ENCODE measurements at places on chromosomes 3 and 15.
A peak's percentile ranks its signal among the peaks of the same experiment; 100 is the strongest.

DNA sequence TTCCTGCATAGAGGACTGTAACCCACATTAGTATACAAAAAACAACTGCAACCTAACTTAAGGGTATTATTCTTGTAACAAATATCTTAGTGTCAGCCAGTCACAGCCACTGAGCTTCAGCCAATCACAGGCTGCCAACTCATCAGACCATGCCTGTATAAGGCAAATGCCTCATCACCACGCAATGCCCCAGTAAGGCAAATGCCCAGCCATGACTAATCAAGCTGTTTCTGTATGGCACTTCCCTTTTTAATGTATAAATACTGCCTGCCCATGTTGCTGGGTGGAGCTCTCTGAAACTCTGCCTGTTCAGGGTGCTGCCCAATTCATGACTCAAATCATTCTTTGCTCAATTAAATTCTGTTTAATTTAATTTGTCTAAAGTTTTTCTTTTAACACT lies 18.4 kb upstream of the GABRA5 start:
- no peak overlapping the region for H3K27ac ChIP-seq
- H3K4me1 ChIP-seq: no peaks in the 10 kb centered on the region
- H3K4me3 ChIP-seq: no peak overlapping the region
- DNase-seq: no peak
- H3K36me3 ChIP-seq: no peaks in the 10 kb centered on the region
- no peaks in the 10 kb centered on the region for H3K27me3 ChIP-seq

DNA sequence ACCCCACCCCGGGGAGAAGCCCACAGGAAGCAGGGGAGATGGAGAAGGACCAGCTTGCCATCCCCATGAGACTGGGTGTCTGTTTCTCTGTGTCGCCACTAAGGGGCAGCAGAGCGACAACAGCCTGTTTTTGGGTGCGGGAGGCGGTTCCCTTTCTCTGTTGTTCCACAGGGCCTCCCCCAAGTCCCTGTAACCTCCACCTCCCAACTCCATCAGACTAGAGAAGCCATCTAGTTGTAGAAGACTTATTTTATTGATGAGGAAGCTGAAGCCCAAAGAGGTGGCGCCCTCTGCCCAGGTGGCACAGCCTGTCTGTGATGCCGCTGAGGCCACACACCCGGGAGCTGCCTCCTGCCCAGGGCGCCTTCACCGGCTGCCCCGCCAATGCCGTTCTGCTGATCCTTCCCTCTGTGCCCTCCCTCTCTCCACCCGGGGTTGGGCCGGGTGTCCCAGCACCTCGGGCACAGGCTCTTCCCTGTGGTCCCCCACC lies 3.9 kb upstream of the CCDC9B start:
- H3K4me3 ChIP-seq: no peak overlapping the region
- H3K27ac ChIP-seq: no peak overlapping the region
- H3K27me3 ChIP-seq: no peaks in the 10 kb centered on the region
- no peaks in the 10 kb centered on the region for H3K36me3 ChIP-seq
- peaks cover 13% of the 10 kb centered on the region for H3K4me1 ChIP-seq

- H3K27me3 ChIP-seq: no peaks in the 10 kb centered on the region
- H3K36me3 ChIP-seq: peaks cover 5% of the 10 kb centered on the region
- no peak overlapping the region for H3K4me3 ChIP-seq
- H3K4me1 ChIP-seq: no peaks in the 10 kb centered on the region
These were observed 24.8 kb upstream of the SHISA5 start for GRCh38 chr3:48528754-48529153.

DNA sequence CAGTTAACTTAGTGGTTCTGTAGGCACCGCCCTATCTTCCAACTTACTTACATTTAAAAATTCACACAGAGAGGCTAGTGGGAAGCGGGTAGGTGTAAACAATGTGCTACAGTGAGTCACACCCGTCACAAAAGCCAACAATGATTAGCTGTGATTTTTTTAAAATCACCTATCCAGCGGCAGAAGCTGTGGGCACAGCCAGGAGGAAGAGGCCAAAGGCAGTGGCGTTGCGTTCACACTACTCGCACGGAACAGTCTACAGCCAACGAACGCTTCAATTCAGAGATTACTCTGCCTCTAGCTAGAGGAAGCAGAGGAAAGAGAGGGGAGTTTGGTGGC lies 2.5 kb upstream of the NLGN1 start:
- peaks cover 12% of the 10 kb centered on the region for H3K27me3 ChIP-seq
- H3K27ac ChIP-seq: peak overlapping the region; percentile 76
- peak overlapping the region; percentile 96 for H3K4me3 ChIP-seq
- peaks cover 39% of the 10 kb centered on the region for H3K4me1 ChIP-seq
- no peak for DNase-seq
- no peaks in the 10 kb centered on the region for H3K36me3 ChIP-seq

DNA sequence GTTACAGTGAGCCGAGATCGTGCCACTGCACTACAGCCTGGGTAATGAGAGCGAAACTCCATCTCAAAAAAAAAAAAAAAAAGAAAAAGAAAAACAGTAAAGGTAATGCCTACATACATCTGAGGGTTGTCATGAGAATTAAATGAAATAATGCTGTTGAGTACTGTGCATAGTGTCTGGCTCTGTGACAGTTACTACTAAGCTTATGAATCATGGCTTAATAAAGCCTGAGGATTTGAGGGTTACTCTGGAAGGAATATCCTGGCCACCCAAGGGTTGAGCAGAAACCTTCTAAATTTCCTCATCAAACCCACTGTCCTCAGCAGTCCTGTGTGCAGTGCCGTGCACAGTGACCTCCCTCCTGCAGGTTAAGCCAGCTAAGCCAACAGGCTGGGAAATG lies 26.8 kb upstream of the ELP6 start:
- no peaks in the 10 kb centered on the region for H3K27me3 ChIP-seq
- DNase-seq: no peak
- no peak overlapping the region for H3K4me3 ChIP-seq

DNA sequence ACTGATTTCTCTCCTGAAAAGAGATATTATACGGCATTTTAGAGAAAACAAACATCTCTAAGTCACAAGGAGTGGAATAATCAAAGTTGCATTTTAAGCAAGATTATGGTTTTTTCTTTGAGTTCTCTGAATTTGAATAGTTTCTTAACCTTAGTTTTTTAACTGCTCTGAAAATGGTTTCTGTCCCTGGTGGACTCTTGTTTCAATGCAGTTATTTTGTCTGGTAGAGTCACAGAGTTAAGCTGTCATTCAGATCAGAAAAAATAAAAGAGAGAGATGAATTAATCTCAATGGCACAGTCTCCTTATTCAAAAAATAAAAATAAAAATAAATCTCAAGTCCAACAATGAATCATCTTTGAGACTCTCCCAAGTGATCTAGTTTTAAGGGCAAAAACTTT lies 19.0 kb downstream of the AGTR1 start:
- H3K36me3 ChIP-seq: no peaks in the 10 kb centered on the region
- H3K4me1 ChIP-seq: peaks cover 5% of the 10 kb centered on the region
- no peak overlapping the region for H3K27ac ChIP-seq

DNA sequence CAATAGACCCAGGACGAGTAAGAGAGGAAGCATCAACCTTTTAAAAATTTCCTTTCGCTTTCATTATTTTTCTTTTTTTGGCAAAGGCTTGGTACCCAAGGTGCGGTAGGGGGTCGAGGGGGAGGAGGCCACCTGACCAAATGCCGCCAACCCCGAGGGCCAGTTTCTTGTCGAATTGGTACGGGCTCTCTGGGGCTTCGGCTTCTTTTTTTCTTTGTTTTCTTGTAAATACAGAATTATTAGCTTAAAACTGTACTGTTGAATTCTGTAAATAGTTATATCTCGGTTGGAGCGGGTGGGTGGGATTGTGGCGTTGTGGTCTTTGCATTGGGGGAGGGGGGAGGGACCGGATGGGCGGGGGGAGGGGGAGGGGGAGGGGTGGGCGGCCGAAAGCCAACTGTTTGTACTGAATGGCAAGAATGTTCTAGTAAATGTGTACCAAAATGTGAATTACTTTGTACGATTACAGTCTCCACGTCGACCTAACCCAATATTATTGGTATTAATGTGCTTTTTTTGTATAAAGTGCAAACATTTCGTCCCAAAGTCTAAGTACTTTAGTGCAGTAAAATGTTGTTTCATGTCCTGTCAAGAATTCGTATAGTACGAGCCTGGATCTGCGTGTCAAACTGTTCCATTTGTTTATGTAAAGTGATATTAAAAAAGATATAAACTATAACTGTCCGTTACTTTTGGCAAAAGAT lies 4.7 kb downstream of the ZIC1 start:
- DNase-seq: no peak
- no peak overlapping the region for H3K27ac ChIP-seq
- H3K4me1 ChIP-seq: peaks cover 41% of the 10 kb centered on the region
- peaks cover 22% of the 10 kb centered on the region for H3K36me3 ChIP-seq
- peaks cover 97% of the 10 kb centered on the region for H3K27me3 ChIP-seq

- peaks cover 17% of the 10 kb centered on the region for H3K36me3 ChIP-seq
- no peaks in the 10 kb centered on the region for H3K4me1 ChIP-seq
- H3K4me3 ChIP-seq: no peak overlapping the region
- H3K27ac ChIP-seq: no peak overlapping the region
These were observed 67.8 kb downstream of the UBP1 start for GRCh38 chr3:33372218-33373081.

DNA sequence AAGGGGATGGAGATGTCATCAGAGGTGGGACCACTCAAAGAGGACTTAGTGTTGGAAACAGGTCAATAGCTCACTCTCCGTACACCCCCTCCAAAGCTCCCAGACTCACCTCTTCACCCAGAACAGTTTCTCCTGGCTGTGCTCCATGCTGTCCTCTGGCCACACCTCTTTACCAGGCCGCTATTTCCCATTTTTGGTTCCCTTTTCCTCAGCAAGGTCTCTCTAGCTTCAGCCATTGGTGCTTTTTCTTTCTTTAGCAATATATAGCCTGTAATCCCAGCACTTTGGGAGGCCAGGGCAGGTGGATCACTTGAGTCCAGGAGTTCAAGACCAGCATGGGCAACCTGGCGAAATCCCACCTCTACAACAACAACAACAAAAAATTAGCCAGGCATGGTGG lies 123.6 kb upstream of the SMAD3 start:
- no peak overlapping the region for H3K27ac ChIP-seq
- H3K4me1 ChIP-seq: no peaks in the 10 kb centered on the region
- H3K36me3 ChIP-seq: no peaks in the 10 kb centered on the region
- no peak for DNase-seq
- no peak overlapping the region for H3K4me3 ChIP-seq

DNA sequence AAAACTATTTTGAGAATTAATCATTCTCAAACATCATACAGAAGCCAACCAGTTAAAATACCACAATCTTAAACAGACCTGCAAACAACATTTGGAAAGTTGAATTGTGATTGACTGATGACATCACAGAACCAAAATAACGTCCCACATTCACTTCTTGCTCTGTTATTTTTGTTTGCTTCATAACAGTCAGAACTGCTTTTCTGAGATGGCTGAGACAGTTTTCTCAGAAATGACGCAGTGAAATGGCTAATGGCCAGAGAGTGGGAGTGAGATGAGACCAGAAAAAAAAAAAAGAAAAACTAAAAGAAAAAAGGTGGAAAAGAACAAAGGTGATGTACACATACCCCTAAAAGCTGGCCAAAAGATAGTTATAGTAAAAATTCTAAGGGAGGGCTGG lies 1061.2 kb downstream of the FHIT start:
- no peaks in the 10 kb centered on the region for H3K36me3 ChIP-seq
- peaks cover 20% of the 10 kb centered on the region for H3K4me1 ChIP-seq
- H3K27me3 ChIP-seq: no peaks in the 10 kb centered on the region

DNA sequence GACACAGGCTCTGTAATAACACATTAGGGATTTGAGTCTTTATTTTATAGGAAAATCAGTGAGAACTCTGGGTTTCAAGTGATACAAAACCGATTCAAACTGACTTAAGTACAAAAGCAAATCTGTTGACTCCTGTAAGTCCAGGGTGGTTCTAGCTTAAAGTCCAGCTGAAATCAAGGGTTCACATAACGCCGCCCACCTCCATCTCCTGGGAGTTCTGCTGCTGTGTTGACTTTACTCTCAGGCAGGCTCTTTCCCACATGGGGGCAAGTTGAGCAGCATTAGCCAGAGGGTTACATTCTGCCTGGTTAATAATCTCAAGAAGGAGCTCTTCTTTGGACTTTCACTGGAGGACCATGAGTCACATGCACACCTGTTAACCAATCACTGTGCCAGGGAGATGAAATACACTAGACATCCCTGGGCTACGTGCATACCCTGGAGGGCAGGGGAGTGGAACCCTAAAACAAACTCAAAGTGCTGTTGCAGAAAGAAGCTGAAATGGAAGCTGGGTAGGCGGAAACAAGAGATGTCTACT lies 9.7 kb upstream of the RNF7 start:
- H3K27ac ChIP-seq: peak overlapping the region; percentile 43
- H3K27me3 ChIP-seq: no peaks in the 10 kb centered on the region
- H3K4me1 ChIP-seq: no peaks in the 10 kb centered on the region
- no peaks in the 10 kb centered on the region for H3K36me3 ChIP-seq
- no peak for DNase-seq

DNA sequence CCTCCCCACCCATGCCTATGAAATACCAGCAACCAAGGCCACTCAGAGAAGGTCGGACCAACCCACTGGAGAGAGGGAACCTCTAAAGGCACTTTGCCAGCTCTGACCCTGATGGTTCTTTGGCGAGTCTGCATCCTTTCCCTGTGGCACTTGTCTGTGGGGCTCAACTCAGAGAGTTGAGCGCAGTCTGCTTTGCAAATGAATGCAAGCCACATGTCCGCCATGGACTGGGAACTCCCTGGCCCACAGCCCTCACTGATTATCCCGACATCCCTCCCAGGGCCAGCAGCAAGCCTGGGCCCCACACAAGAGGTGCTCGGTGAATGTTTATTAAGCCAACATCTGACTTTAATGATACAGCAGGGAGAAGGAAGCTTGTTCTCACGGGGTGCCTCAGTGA lies 55.5 kb upstream of the HES1 start:
- peaks cover 73% of the 10 kb centered on the region for H3K4me1 ChIP-seq
- no peak overlapping the region for H3K4me3 ChIP-seq
- peaks cover 45% of the 10 kb centered on the region for H3K27me3 ChIP-seq

GRCh38 chr15:65837301-65838294 lies 31.7 kb upstream of the RAB11A start:
- no peak for DNase-seq
- H3K36me3 ChIP-seq: no peaks in the 10 kb centered on the region
- no peak overlapping the region for H3K4me3 ChIP-seq
- H3K27ac ChIP-seq: peak overlapping the region; percentile 73
- H3K27me3 ChIP-seq: no peaks in the 10 kb centered on the region

DNA sequence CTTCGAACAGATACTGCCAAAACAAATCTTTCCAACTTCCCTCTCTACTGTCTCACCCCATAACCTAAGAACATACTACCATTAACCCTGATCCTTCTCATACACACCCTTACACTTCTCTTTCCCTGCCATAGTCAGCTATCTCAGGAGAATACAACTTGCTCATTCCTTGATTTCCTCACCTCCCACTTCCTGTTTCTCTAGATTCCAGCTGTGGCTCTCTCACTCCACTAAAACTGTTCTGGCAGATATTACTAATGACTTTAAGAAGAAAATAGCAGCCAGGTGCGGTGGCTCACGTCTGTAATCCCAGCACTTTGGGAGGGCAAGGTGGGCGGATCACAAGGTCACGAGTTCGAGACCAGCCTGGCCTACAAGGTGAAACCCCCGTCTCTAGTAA lies 4.6 kb downstream of the LSG1 start:
- DNase-seq: no peak
- no peak overlapping the region for H3K4me3 ChIP-seq
- H3K36me3 ChIP-seq: no peaks in the 10 kb centered on the region
- H3K27me3 ChIP-seq: peaks cover under 1% of the 10 kb centered on the region
- H3K27ac ChIP-seq: no peak overlapping the region
- peaks cover 9% of the 10 kb centered on the region for H3K4me1 ChIP-seq

All from neural crest cell (in vitro differentiated cells).